ENCODE measurements at places on chromosomes 2 and 18. TPM values are rescaled to one million over a fixed set of nuclear protein-coding genes. Genes with fewer than 3 reads are reported as not detected.

ONECUT2 gene
- not detected for total RNA-seq

EDAR gene
- total RNA-seq: not detected

CNTNAP5 gene
- not detected for total RNA-seq

NEU2 gene
- not detected for total RNA-seq

HS6ST1 gene
- 59.7 TPM for total RNA-seq

DNA sequence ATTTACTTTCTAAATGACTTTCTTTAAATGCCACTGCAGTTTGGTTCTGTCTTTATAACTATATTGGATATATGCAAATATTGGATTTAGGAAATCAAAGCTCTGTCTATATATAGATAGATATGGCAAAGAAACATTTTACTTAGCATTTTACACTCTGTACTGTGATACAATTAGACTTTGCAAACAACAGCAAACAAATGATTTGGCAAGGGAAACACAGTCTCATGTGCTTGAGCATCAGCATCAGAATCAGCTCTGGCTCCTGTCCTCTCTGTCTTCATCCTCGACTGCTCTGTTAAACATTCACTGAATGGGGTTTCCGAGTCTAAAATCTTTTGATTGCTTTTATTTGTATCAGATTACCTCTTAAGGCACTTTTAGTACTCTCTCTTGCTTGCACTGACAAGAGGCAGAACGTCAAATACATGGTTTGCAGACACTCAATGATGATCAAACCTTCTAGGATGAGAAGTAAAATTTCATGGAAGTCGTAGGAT, 176.8 kb upstream of the LRP1B start:
- DNase-seq: no peak

GRCh38 chr2:54143780-54144179, 28.4 kb downstream of the ACYP2 start:
- DNase-seq: no peak

- no peak for DNase-seq
These were observed 469.8 kb upstream of the ACVR2A start for GRCh38 chr2:147375073-147375472.

DNA sequence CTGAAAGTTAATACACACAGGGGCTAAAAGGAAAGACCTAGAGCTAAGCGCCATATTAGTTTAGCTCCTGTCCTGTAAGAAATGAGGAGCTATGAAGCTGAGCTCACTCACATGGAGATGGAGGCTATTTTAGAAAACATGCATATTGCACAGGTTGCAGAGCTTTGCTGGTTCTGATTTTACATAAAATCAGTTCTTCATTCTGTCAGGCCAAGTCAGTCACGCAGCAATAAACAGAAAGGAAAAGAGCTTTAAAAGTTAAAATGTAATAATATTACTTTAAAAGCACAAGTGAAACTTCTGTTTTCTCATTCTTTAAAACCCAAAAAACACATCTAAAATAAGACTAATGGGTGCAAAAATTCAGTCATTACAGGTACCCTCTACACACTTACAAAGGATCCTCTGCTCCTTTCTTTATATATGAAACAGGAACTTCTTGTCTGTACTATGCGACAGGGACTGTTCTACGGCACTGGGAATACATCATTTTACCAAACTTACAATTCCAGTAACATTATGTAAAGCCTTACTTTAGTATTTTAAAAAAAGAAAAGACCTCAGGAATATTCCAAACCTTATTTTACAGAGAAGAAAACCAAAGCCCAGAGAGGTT, 113.8 kb downstream of the THADA start:
- no peak for DNase-seq

DNA sequence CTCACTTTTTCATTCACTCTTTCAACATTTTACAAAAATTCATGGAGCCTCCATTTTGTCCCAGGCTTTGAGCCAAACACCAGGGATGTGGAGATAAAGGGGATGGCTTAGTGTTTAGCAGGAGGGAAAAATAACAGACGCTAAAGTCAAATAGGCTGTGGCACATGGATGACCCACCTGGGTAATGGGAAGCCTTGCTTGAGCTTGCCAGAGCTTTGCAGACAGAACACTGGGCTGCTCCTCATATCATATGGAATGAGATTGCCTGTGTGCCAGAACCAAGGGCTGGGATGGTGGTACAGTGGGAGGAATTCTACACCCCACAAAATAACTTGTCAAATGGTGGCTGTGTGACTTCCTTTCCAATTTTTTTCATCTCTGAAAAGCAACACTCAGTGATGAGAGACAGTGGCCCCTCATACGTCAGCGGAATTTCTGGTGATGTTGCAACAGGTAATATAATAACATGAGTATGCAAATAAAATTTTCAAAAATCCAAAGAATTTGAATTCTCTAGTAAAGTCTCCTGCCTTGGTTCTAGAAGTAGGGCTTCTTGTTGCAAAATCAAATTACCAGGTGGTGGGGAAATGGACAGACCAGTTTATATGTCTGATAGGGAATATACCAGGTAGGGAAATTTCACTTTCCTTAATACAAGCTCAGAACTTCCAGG, 252.9 kb downstream of the CLIP4 start:
- no peak for DNase-seq

- DNase-seq: no peak
These were observed 193.5 kb upstream of the CHST9 start for GRCh38 chr18:27378431-27379095.

GRCh38 chr18:79940126-79940813, 11.2 kb downstream of the SLC66A2 start:
- DNase-seq: no peak

- no peak for DNase-seq
These were observed 233.5 kb upstream of the ZEB2 start for GRCh38 chr2:144753416-144753815.

DNA sequence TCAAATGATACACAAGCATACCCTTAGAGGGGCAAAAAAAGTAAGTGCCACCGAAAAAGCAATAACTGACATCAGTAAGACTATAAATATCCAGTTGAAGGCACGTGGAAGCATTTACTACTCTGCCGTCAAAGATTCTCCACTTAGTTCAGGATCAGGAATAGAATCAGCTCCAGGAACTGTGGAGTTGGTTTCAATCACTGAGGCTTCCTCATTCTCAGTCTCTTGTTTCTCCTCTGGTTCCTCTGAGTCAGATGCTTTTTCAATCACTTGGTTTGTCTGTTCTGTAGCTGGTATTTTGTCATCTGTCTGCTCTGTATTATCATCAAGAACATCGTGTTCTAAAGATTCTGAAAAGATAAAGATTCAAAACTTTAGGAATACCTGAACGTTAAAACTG, 72.2 kb downstream of the LNPK start:
- no peak for DNase-seq

GRCh38 chr18:43590182-43590903, 313.1 kb upstream of the SYT4 start:
- DNase-seq: peak; percentile 71

DNA sequence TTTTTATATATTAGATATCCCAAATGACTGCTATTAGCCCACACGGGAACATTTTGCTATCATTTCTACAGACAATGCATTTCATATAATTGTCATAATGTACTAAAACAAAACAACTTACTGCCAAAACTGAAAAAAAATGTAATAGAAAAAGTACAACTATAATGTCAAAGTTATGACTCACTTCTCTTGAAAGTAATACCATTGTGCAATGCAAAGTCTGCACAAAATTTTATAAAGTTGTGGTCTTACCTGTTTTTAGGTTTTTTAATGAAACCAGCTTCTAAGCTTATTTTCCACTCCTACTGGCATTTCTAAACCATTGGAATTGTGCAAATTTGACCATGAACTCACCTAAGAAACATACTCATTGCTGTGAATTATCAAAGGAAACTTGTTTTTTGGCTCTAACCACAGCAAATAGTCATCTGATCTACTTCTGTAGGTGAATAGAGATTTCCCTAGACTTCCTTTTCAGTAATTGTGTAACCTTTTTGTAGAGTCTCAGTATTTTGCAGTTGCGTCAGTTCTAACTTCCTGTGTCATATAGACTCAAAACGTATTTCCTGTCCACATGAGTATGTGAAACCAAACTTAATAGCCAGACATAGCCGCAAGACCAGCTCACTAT, 31.9 kb upstream of the TFPI start:
- DNase-seq: no peak

DNA sequence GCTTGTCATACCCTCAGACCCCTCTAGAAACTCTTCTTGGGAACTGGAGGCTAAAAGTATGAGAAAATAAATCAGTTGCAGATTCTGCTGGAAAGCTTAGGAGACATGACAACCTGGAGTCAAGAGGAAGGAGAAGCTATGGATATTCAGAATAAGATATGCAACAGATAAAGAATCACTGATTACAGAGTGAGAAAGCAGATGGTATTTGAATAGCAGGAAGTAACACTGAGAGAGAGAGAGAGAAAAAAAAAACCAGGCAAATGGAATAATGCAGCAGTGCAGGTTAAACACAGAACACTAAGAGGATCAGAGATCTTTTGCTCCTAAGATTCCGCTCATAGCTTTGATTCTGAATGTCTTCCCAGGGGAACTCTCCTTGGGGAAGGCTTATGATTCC, 1284.1 kb upstream of the NXPH2 start:
- no peak for DNase-seq

GRCh38 chr2:132915812-132916549, 246.0 kb upstream of the LYPD1 start:
- no peak for DNase-seq

DNA sequence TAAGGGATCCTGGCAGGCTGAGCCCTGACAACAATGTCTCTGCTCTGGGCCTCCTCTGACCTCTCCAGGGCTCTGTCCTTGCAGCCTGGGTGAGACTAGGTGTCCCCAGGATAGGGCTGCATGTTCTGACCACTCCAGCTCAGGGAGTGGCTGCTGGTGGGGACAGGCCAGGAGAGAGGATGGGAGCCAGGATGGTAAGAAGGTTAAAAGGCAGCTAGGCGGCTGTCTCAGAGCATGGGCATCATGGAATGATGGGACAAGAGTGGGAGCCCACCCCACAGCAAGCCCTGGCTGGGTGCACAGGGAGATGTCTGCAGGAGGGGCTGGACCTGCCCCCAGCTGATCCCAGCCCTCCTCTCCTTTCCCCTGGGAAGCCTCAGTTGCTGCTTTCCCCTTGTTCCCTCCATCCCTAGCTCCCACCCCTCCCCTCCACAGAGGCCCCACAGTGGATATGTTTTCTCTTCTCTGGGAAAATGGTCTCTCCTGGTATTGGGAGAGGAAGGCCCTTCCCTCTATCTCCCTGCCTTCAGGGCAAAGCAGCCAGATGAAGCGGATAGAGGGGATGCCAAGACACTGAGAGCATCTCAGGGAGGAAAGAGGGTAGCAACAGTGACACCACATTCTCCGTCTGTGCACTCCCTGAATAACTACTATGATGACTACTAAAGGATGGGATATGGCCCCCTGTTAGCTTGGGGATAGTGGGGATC, 334.3 kb downstream of the DYSF start:
- DNase-seq: peak; percentile 47

DNA sequence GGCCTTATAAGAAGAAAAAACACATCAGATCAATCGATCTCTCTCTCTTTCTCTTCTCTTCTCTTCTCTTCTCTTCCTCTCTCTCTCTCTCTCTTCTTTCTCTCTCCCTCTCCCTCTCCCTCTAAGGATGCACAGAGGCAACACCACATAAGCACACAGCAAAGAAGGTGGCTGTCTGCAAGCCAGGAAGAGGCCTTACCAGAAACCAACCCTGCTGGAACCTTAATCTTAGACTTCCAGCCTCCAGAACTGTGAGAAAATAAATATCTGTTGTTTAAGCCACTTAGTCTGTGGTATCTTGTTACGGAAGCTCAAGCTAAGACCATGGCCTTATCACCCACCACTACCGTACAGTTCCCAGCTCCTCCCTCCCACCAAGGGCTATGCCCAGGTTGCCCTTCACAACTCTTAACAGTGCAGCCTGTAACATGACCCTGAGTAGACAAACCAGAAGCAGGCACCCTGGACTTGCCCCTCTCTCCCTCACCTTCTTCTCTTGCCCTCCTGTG, 25.2 kb upstream of the TMEM237 start:
- DNase-seq: no peak

DNA sequence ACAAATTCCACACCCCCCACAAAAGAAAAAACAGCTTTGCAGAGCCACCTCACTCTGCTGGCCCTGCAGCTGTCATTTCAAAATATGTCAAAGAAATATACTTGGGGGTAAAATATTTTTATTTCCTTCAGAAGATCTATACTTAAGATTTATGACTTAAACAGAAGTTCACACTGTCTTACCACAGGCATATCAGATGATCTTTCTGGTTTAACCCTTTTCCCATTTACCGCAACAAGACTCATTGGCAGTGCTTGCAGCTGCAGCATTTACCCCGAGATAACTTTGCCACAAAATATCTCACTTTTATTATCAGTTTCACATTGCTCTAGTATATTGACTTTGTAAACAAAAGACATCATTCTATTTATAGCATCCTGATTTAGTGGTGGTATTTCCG, 21.6 kb upstream of the SLC35G4 start:
- no peak for DNase-seq

- DNase-seq: no peak
These were observed 30.3 kb downstream of the NCOA1 start for GRCh38 chr2:24521162-24521857.
